Activated naive CD8-positive, alpha-beta T cell treated with anti-CD3 and anti-CD28 coated beads for 36 hours (primary cell): ENCODE measurements at places on chromosomes 5 and 9. TPM values are rescaled to one million over a fixed set of nuclear protein-coding genes. Genes with fewer than 3 reads are reported as not detected.
A peak's percentile ranks its signal among the peaks of the same experiment; 100 is the strongest.

DNA sequence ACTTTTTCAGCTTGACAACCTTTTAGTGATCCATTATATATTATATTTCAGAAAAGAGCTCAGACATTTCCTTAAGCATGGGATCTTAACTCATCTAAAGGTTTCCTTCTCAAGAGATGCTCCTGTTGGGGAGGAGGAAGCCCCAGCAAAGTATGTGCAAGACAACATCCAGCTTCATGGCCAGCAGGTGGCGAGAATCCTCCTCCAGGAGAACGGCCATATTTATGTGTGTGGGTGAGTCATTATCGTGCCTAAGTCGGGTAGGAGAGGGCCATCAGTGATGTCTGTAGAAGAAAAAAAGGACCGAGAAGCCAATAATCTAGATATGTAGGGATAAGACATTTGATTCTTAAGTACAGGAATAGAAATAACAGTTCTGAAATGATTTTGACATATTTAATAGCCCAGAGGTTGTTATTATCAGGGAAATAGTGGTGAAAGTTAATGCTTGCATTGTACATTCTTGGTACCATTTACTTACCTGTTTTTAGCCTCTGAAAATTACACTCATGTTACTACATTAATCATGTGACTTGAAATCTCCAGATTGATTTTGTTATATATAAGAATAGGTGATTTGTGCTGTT is 28.2 kb downstream of the MTRR start:
- H3K4me3 ChIP-seq, result no peak overlapping the region

DNA sequence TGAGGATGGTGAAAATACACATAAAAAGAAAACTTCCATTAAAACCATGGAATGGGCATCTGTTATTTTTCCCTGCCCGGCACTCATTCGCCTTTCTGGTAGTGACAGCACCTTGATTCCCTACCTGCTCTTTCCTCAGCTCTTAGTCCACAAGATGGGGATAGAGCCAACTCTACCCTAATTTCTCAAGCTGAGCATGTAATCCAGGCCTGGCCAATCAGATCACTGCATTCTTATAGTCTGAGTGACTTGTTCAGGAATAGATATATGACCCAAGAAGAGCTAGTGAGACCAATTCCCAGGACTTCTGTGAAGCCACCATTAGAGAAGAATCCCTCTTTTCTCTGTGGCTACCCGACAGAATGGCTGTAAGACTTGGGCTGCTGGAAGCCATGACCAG is 58.1 kb downstream of the TSSK1B start:
- H3K36me3 ChIP-seq, result no peaks in the 10 kb centered on the region
- no peak overlapping the region for H3K27ac ChIP-seq
- H3K4me1 ChIP-seq, result peaks cover 35% of the 10 kb centered on the region

DNA sequence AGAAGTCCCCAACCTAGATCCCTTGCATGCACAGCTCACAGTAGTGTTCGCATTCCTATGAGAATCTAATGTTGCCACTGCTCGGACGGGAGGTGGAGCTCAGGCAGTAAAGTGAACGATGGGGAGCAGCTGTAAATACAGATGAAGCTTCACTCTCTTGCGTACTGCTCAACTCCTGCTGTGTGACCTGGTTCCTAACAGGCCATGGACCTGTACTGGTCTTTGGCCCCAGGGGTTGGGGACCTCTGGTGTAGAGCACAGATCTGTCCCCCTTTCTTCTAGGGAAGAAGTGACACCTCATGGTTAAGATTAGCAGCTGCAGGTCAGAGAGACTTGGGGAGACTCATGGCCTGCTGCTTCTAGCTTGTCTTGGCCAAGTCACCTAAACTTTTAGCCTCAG is 7.1 kb downstream of the ARHGEF28 start:
- no peak overlapping the region for H3K4me3 ChIP-seq
- H3K4me1 ChIP-seq, result no peaks in the 10 kb centered on the region
- no peaks in the 10 kb centered on the region for H3K36me3 ChIP-seq
- no peak overlapping the region for H3K27ac ChIP-seq
- DNase-seq, result no peak

DNA sequence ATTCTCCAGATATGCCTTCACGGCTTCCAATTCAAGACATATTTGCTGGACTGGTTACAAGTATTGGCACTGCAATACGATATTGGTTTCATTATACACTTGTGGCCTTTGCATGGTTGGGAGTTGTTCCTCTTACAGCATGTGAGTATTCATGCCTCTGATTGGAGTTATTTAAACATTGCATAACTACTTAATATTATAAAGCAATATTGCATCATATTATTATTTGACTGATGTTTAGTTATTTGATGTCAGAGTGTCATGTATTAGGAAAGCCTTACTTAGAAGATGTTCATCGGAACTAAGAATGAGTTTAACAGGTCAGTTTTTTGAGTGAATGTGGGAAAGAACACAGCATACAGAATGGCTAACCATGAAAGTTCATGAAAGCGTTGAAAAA is 28.3 kb downstream of the MARCHF6 start:
- no peaks in the 10 kb centered on the region for H3K27me3 ChIP-seq
- H3K4me3 ChIP-seq, result no peak overlapping the region
- no peak for DNase-seq
- peaks cover 27% of the 10 kb centered on the region for H3K36me3 ChIP-seq
- peaks cover 15% of the 10 kb centered on the region for H3K4me1 ChIP-seq

GRCh38 chr9:76456202-76456926 is 2.6 kb upstream of the GCNT1 start:
- peaks cover 4% of the 10 kb centered on the region for H3K27me3 ChIP-seq
- peaks cover 19% of the 10 kb centered on the region for H3K4me1 ChIP-seq
- H3K27ac ChIP-seq, result no peak overlapping the region
- DNase-seq, result no peak

DNA sequence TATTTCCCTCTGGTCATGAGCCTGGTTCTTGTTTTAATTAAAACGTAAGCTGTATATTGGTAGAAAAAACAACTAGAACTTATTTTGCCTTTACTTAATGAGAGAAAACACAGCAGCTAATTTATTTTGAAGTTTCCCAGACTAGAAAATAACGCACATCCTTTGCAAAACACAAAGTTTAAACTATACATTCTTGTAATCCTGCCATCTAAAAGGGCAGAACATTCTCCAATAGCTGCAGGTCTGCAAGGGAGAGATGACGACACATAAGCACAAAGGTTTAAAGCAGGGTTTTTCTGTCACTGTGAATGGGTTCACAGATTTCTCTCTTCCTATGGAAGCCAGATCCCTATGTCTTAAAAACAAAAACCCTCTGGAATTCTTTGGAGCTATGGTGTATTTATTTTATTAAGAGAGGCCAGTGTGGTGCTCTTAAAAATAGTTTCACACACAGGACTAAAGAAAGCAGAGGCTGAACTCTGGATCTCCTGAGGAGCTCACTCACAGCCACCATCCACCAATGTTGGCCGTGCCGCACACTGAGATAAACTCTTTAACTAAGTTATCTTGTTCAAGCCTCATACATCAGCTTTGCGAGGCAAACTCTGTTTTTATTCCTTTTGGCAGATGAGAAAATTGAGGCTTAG is 82.4 kb downstream of the SNCAIP start:
- no peak overlapping the region for H3K27ac ChIP-seq
- no peak overlapping the region for H3K4me3 ChIP-seq
- H3K4me1 ChIP-seq, result no peaks in the 10 kb centered on the region
- DNase-seq, result no peak
- no peaks in the 10 kb centered on the region for H3K36me3 ChIP-seq

DNA sequence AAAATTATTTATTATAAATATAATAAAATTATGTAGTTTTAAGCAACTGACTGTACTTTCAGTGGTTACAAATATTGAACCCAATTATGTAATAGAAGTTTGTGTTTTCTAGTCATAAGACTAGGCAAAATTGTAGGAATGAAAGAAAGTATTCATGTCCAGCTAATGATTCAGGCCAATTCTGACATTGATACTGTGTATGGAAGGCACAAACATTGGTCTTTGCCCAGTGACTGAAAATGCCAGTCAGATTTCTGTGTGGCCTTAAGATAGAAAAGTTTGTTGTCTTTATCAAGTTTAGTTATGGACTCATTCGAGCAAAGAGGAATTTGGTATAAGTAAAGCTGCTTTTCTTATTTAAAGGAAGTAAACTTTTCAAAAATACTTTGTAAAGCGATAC is 60.3 kb downstream of the SLC12A2 start:
- no peak overlapping the region for H3K4me3 ChIP-seq
- H3K4me1 ChIP-seq, result no peaks in the 10 kb centered on the region
- DNase-seq, result no peak
- H3K27ac ChIP-seq, result no peak overlapping the region
- H3K27me3 ChIP-seq, result no peaks in the 10 kb centered on the region

DNA sequence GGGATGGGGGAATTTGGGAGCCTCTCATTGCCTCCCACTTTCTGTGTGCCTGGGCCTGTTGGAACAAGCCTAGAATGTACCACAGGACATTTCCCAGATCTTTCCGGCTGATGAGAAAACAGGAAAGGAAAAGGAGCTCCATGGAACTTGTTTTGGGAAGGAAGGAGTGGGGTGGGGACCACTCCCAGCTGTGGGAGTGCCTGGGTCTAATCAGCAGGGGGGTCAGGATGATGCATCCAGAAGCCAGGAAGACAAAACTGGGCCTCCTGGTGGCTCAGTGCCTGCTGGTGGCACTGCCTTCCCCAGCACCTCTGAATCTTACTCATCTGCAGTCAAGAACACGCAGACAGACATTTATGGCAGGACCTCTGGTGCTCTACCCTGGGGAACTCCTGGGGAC is 2.8 kb downstream of the SMIM33 start:
- no peak overlapping the region for H3K4me3 ChIP-seq
- peak overlapping the region; percentile 26 for H3K27ac ChIP-seq
- DNase-seq, result no peak
- H3K27me3 ChIP-seq, result no peaks in the 10 kb centered on the region

- no peaks in the 10 kb centered on the region for H3K36me3 ChIP-seq
- no peak overlapping the region for H3K27ac ChIP-seq
- H3K4me3 ChIP-seq, result no peak overlapping the region
- DNase-seq, result no peak
Measured at GRCh38 chr5:42277293-42277692, 145.9 kb upstream of the GHR start.

- no peaks in the 10 kb centered on the region for H3K4me1 ChIP-seq
- H3K4me3 ChIP-seq, result no peak overlapping the region
- DNase-seq, result no peak
- no peaks in the 10 kb centered on the region for H3K36me3 ChIP-seq
Measured at GRCh38 chr5:1374030-1374678, 29.3 kb upstream of the CLPTM1L start.

- H3K27ac ChIP-seq, result no peak overlapping the region
- no peak for DNase-seq
- no peaks in the 10 kb centered on the region for H3K36me3 ChIP-seq
- H3K4me1 ChIP-seq, result no peaks in the 10 kb centered on the region
- H3K4me3 ChIP-seq, result no peak overlapping the region
- H3K27me3 ChIP-seq, result peaks cover 3% of the 10 kb centered on the region
Measured at GRCh38 chr9:18756712-18757125, 276.3 kb downstream of the SAXO1 start.

- H3K4me1 ChIP-seq, result peaks cover 2% of the 10 kb centered on the region
- H3K27me3 ChIP-seq, result no peaks in the 10 kb centered on the region
- H3K4me3 ChIP-seq, result no peak overlapping the region
- no peak for DNase-seq
- no peaks in the 10 kb centered on the region for H3K36me3 ChIP-seq
Measured at GRCh38 chr9:127642082-127642740, 30.1 kb downstream of the STXBP1 start.

DNA sequence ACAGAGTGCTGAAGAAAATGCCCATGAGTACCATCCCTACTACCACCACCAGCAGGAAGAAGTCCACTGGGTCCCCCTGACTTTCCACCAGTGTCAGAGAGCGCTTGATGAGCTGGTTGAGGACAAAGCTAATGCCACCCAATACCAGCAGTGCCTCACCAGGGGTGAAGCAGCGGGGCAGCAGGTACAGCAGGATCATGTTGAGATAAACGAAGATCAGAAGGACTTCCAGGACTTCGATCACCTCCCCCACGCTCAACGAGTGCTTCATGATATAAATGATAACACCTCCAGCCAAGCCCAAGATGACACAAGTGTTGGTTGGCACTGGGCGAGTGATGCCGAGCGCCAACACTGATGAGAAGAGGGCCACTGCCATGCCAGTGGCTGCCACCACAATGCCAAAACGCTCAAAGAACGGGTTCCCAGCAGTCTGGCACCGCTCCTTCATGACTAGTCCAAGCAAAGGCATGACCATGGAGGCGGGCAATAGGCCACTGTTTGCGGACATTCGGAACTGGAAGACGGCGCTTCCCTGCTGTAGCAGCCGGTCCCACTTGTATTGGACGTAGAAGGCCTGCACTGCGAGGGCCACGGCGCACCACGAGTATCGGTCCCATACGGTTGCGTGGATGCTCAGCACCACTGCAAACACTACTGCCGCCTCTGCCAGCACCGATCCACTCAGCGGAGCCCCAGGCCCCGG is 679 bp downstream of the DOLK start:
- H3K4me1 ChIP-seq, result peaks cover 22% of the 10 kb centered on the region
- peaks cover 28% of the 10 kb centered on the region for H3K36me3 ChIP-seq
- no peaks in the 10 kb centered on the region for H3K27me3 ChIP-seq
- peak overlapping the region; percentile 98 for H3K27ac ChIP-seq
- DNase-seq, result peak; percentile 32

- H3K36me3 ChIP-seq, result no peaks in the 10 kb centered on the region
- H3K27ac ChIP-seq, result no peak overlapping the region
- H3K4me3 ChIP-seq, result no peak overlapping the region
- H3K27me3 ChIP-seq, result no peaks in the 10 kb centered on the region
Measured at GRCh38 chr5:160621526-160621925, 199.9 kb downstream of the PTTG1 start.

DNA sequence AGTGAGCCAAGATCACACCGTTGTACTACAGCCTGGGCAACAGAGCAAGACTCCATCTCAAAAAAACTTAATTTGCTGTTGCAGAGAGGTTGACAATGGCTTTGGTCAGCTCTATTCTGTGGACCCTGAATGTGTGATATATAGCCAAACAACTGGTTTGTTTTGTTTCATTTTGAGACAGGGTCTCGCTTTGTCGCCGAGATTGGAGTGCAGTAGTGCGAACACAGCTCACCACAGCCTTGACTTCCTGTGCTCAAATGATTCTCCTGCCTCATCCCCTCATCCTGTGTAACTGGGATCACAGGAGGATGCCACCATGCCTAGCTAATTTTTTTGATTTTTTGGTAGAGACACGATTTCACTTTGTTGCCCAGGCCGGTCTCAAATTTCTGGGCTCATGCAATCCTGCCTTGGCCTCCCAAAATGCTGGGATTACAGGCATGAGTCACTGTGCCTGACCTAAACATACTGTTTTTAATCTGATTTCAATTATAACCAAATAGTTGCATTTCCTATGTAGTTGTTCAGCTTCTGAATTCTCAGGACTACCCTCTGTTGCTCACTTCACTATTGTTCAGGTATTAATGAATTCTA is 9.8 kb downstream of the RNF183 start:
- peaks cover 14% of the 10 kb centered on the region for H3K36me3 ChIP-seq

Gene OBP2B
- not detected for total RNA-seq

Gene TMC1
- not detected for total RNA-seq

Gene PCDHGB3
- not detected for total RNA-seq

Gene SUSD3
- total RNA-seq, result 27.1 TPM

Gene KCNIP1
- not detected for total RNA-seq

Gene GMCL2
- total RNA-seq, result not detected

Gene FOXD4
- not detected for total RNA-seq

Gene NIM1K
- 2.1 TPM for total RNA-seq

Gene MEGF10
- total RNA-seq, result not detected

Gene CDH9
- total RNA-seq, result not detected

Gene DDX4
- not detected for total RNA-seq

Gene HCN1
- not detected for total RNA-seq

Gene ECSCR
- 0.49 TPM for total RNA-seq

Gene C9orf72
- 7.7 TPM for total RNA-seq

Gene SLCO6A1
- not detected for total RNA-seq

Gene DBN1
- total RNA-seq, result 100 TPM
